Stimulated activated CD4-positive, alpha-beta T cell treated with anti-CD3 and anti-CD28 coated beads, Interleukin-1b, Interleukin-23, amount 100 ng/mL, for 4 hours (primary cell): ENCODE measurements at places on chromosomes 5 and 9.

DNA sequence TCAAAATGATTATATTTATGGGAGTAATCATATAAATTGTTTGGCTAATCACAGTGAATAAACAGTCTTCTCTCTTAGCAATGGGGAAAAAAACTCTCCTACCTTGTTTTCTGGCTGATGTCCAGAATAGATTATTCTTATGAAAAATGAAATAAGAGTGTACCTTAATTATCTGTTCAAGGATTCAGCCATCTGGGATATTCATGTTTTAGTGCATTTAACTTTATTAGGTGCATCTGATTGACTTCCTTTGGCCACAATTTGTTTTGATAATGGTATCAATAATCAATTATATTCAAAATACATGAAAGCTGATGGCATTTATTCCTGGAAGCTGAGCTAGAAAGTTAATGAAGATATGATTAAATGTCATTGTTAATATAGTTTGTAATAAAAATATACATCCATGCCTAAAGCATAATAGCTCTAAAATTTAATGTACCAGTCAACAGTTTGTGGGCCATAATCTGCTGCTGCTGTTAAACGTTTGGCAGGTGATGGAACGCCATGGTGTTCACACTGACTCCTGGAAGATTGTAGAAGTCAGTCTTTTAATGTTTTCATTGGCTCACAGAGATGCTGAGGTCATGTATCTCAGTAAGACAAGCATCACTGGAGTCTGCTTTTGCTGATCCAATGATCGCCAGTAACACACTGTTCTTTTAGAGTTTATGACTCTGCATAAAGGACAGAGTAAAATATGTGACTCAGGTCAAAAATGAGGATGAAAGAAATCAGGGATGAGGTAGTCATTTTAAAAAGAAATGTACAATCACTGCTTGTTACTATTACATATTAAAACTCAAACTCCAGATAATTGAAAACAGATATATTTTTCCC is 105.8 kb downstream of the ISL1 start:
- DNase-seq: no peak

DNA sequence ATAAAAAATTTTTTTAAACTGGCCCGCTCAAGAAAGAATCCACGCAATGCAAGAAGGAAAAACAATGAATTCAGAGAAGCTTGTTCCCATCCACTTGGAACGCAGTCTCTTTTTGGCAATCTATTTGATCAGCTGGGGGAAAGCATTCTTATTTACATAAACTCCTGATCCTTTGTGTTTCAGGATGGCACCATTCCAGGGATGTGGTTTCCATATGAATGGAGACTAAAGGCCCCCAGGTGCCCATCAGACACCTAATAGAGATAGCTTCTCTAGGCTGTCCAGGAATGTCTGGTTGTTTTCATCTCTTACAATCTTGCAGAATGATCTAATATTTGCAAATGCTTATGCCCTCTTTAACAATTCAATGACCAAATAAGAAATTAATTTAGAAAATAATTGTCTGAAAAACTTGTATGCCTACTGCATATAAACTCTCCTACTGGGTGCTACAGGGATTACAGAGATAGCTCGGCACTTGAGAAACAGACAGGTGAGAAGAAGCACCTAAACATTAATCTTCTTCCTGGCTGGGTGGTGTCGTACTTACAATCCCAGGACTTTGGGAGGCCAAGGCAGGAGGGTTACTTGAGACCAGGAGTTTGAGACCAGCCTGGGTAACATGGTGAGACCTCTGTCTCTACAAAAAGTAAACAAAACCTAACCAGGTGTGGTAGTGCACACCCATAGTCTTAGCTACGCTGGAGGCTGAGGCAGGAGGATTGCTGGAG is 3.0 kb upstream of the RASGRF2 start:
- DNase-seq: no peak

DNA sequence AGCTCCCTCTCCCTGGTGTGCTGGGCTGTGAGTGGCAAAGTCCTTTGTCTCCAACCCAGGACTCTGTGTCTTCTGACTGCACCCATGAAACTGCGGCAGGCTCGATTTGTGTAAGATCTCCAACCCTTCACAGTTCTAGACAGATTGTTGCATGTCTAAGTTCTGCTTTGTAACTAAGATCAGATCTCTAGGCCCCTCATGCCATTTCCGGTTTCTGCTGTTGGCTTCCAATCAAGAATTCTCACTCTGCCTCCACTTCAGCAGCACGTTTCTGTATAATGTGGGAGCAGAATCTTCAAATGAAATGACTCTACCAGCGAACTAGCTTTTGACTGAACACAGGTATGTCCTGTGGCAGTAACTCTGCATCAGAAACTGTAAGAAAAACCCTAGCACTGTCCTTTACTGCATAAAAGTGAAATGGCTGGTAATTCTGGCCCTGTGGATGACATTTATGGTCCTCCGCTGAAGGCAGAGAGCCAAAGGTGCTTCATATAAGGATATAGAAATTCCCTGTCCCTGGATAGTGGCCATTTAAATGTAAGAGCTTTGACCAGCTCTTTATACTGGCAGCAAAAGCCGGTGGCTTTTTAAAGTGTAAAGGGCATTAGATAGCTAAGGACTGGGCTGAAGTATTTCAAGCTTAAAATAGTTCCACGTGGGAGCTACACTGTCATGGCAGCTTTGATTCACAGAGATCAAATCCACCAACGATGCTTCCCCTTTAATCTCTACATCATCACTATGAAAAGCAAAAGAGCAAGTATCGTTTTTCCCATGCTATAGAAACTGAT is 319.0 kb upstream of the CDH6 start:
- DNase-seq: no peak

- no peak for DNase-seq
These were observed 306.7 kb downstream of the NFIB start for GRCh38 chr9:14007190-14007769.

DNA sequence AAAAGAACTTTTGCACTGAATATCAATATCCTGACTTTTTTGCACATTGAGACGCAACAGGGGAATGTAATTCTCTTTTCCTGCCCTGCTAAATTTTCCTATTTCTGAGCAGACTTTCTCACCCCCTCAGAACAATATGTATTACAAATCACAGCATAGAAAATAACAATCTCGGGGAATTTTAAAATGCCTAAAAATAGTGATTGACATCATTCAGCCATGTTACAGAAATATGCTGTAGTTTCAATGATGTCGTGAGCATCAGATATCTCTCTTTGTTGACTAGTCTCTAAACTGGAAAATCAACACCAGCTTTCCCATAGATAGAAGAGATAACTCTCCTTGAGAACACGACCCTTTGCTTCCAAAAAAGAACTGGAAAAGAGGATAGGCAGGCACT is 166.7 kb downstream of the ZDHHC21 start:
- DNase-seq: no peak
